ENCODE measurements at places on chromosomes 3 and 15.

DNA sequence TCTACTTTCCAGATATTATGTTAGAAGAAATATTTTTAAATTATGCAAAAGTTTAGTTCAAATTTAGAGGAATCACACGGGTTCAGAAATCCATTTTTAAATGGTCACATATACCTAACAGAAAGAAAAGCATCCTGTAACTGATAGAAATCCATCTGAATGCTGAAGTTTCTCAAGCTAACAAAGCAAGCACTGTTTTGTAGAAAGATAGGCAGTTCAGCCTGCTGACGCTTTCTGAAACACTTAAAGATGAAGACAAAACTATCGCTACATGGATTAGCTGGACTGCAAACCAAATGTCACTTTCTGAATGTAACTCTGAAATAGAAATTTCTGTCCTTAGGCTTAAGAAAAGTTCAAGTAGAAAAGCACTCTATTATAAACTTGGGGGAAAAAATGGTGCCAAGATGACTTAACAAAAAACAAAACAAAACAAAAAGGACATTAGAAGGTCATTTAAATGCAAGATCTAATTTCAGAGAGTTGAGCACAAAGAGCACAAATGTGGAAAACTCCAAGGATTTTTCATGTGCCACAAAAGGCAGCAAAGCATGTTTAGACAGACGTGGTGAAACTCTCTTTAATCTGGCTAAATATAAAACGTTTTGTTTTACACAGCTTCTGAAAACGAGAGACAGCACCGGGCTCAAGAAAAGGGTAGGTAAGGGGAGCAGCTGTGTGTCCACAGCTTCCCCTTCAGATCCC, 1.2 kb downstream of the PLOD2 start:
- no peak for DNase-seq

DNA sequence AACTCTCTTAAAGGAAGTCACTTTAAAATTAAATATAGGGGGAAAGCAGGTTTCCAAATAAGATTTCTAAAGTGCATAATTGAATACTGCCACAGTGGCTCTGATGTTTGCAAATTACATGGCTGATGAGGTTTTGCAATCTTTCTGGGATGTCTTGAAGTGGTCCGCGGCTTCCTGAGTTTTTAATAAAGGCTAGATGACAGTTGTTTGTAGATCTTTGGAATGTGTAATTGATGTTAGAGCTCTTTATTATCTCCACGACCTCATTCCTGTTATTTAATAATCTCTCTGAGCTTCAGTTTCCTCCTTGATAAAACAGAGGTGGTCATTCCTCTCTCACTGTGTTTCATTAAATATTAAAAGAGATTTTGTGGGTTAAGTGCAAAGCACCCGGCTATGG, 27.0 kb upstream of the CEMIP start:
- DNase-seq = no peak

GRCh38 chr3:48473617-48473952, 27.0 kb downstream of the ATRIP start:
- no peak for DNase-seq

DNA sequence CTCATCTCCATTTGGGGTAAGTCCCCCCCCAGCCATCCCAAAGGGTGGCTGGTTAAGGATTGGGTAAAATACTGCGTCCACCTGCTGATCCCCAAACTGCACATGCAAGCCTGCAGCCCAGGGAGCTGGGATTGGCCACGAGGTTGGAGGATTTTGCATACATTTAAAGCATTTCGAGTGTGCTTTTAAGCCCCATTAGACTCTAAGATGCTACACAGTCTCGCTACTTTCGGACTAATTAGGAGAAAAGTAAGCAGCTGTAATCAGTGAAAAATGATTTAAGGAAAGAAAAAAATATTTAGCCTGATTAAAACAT, 23.9 kb downstream of the SLC6A6 start:
- no peak for DNase-seq

DNA sequence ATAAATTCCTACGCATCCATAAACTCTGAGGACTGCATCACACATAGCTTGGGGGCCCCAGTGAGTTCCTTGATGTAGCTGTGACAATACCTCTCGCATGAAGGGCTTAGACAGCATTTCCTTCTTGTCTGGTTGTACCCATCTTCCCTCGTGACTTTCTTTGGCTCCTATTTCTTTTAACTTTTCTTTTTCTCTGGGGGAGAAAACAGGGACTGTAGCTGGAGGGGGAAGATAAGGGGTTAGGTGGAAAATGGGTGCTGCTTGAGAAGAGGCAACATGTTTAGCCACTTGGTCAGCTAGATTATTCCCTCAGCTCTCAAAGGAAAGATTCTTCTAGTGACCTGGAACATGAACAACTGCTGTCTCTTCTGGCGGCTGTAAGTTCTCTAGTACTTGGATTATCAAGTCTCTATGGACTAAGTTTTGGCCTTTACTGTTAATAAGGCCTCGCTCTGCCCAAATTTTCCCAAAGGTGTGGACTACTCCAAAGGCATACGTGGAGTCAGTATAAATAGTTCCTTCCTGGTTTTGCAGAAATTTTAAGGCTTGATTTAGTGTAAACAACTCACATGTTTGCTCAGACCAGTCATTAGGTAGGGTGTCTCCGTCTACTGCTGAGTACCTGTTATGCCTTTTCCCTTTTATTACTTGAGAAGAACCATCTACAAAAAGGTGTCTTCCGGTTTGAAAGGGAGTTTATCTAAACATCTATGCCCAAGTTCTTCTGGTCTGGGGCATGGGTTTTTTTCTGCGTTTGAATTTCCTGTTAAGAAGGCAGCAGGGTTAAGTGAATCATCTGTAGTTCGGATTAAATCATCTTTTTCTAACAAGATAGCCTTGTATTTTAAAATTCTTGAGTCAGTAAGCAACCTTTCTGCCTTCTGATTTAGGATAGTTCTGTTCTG, 21.0 kb upstream of the ATG7 start:
- no peak for DNase-seq

All from stimulated activated CD4-positive, alpha-beta T cell treated with anti-CD3 and anti-CD28 coated beads, TNF-alpha, amount 100 ng/mL, for 1 hour (primary cell).